Diencephalon (tissue), 1 donor: ENCODE measurements at places on chromosomes 1 and 21. TPM values are rescaled to one million over a fixed set of nuclear protein-coding genes. Genes with fewer than 3 reads are reported as not detected.

Gene PTAFR
- total RNA-seq: 3.5 TPM

Gene SLC2A1
- total RNA-seq: 50.7 TPM

Gene REG4
- not detected for total RNA-seq

Gene ZBTB8B
- 16.4 TPM for total RNA-seq

Gene UMODL1
- not detected for total RNA-seq

Gene RORC
- 0.23 TPM for total RNA-seq

Gene NOS1AP
- total RNA-seq: 7.6 TPM

Gene S100A3
- not detected for total RNA-seq

Gene SLAMF7
- total RNA-seq: not detected

Gene TLCD4
- total RNA-seq: 20.5 TPM

Gene LMNA
- 29.5 TPM for total RNA-seq

Gene B3GALT5
- total RNA-seq: 3.2 TPM

Gene ANXA9
- total RNA-seq: not detected

Gene GPR25
- 0.46 TPM for total RNA-seq

Gene OR6N1
- total RNA-seq: not detected

Gene RGS4
- 41.1 TPM for total RNA-seq

Gene CRYAA
- total RNA-seq: not detected

Gene HPCA
- 83.5 TPM for total RNA-seq

Gene KPRP
- not detected for total RNA-seq

Gene PAPPA2
- total RNA-seq: 4.2 TPM

Gene IFNLR1
- total RNA-seq: 2.3 TPM

Gene SCAMP3
- 29.5 TPM for total RNA-seq

Gene PRAMEF4
- total RNA-seq: not detected

Gene SLC1A7
- total RNA-seq: not detected

Gene FBXO28
- total RNA-seq: 48.7 TPM

Gene USH2A
- total RNA-seq: 1.4 TPM

Gene PCSK9
- total RNA-seq: 0.23 TPM

Gene IL20
- not detected for total RNA-seq

Gene NEXN
- total RNA-seq: 1.2 TPM

Gene DIPK1A
- total RNA-seq: 39.7 TPM

Gene MYOG
- not detected for total RNA-seq

Gene PFDN2
- total RNA-seq: 64.4 TPM

Gene ANGPTL7
- 0.23 TPM for total RNA-seq

Gene CGN
- total RNA-seq: 3.2 TPM
